ENCODE measurements at places on chromosomes 5 and 9.

- DNase-seq: no peak
Measured at GRCh38 chr5:126972062-126972895, 58.1 kb downstream of the MARCHF3 start.

GRCh38 chr5:128263357-128263756, 179.8 kb downstream of the SLC12A2 start:
- DNase-seq: no peak

DNA sequence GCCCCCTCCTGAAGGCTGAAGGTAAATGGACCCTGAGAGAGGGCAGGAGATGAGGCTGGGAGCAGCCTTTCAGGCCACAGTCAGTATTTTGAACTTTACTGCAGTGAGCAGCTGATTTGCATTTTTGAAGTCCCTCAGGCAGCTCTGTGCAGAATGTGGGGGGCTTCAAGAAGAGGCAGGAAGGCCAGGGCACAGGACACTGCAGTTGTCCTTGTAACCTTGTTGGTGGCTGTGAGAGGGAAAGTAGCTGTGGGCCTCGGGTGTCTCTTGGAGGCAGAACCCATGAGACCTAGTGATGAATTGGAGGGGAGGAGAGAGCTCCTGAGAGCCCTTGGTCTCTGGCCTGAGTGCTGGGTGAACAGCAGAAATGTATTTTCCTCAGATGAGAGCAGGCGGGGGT, 2.6 kb downstream of the CCDC180 start:
- no peak for DNase-seq

GRCh38 chr5:1098986-1099597, 12.8 kb downstream of the SLC12A7 start:
- no peak for DNase-seq

Data from activated CD8-positive, alpha-beta memory T cell treated with anti-CD3 and anti-CD28 coated beads for 1 hour (primary cell).